ENCODE measurements at places on chromosomes 1 and 21.

DNA sequence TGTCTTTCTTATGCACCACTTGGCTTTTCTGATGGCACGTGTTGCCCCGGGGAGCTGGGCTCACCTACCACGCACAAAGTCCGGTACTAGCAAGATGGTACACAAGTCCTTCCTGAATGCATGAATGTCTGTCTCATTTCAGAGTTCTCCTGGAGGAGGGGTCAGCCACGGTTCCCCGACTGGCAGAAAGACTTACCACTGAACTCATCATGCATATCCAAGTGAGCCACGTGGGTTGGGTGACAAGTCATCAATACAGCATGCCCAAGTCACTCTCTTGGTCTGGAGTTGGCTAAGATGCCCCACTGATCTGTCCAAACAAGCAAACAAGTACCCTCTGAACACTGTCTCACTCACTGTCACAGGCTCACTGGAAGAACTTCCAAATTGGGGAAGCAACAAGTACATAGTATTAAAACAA is 28.6 kb upstream of the MX1 start:
- DNase-seq, result no peak

DNA sequence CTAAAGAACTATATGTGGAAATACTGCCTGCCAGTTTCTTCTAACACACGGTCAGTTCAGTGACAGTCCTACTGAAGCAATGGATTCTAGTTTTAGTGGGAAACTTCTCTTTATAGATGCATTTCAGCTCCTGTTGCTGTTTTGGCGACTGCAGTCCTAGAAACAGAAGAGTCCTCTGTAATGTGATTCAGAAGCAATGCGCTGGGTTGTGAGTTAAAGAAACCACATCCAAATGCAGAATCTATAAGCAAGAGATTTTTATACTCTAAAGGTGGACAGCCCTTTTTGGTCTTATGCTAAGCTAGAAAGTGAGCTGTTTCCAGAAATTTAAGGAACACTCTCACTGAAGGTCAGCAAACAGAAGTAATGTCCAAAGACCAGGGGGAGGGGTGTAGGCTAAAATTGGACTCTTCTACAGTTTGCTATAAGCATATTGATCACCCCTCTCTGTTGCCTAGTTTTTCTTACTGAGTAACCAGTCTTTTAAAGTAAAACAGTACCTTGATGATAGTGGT is 30.8 kb downstream of the DUSP10 start:
- no peak for DNase-seq

DNA sequence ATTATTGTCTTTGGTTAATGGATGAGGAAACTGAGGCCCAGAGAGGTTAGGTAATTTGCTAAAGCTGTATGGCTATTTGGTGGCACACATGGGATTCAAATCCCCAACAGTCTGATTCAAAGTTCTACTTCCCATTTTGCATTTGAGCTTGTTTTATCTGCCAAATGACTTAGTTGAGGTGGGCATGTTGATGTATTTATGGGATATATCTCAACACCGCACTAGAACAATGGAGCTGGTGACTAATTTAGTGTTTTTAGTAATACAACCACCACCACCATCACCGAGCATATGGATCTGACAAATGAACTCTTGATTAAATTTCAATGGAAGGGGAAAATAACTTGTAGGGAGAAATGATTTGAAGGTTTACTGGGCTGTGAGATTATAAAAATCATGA is 26.8 kb downstream of the THEM4 start:
- no peak for DNase-seq

DNA sequence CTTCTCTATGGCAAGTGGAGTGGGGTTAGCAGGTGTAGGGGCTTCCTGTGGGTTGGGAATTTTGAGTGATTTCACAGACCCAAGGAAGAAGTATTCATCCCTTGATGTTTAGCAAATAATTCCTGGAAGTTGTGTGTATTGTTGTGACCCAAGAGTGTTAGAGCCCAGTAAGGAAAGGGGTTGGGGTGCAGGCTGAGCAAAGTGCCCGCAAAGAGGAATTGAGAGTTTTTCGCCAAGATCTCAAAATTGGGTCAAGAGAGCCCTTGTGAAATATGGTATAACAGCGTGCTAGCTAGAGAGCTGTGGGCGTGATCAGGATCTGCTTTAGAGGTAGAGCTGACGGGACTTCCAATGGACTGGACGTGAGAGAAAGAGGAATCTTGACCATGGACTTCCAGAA is 73.0 kb upstream of the LAPTM5 start:
- DNase-seq, result no peak

GRCh38 chr1:210373628-210373877 is 44.9 kb downstream of the HHAT start:
- no peak for DNase-seq

GRCh38 chr1:5151511-5151910 is 497.1 kb downstream of the AJAP1 start:
- DNase-seq, result no peak

DNA sequence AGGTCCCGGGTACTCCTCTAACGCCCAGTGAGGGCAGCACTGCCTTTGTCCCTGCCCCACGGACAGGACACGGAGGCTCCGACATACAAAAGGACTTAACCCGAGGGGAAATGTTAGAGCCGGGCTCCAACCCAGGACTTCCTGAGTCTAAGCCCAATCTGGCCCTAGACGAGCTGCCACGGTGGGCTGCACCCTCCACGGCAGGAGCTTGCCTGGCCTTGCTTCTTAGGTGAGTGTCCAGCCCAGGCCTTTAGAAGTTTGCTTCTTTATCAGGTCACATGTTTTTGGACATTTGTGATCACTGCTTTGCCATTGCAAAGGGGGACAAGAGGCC is 11.0 kb upstream of the TMEM200B start:
- DNase-seq, result no peak

- no peak for DNase-seq
Observed at GRCh38 chr21:43295066-43295958, 126.5 kb downstream of the CRYAA start.

GRCh38 chr1:54818461-54819194 is 17.5 kb upstream of the TTC22 start:
- no peak for DNase-seq

DNA sequence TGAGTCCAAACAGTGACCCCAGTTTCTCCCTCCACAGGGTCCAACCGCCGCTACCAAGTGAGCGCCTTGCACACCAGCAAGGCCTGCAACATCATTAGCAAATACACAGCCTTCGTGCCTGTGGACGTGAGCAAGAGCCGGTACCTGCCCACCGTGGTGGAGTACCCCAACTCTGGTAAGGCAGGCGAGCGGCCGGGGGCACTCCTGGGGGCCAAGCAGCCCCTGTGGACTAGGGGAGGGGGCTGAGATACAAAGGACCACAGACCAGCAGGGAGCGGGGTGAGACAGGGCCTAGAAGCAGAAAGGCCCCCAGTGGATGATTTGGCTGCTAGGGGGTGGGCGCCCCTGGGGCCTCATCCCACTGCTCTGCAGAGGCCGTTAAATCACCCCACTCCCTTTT is 54.7 kb downstream of the VWA5B1 start:
- no peak for DNase-seq

- DNase-seq, result no peak
Observed at GRCh38 chr1:240465531-240465940, 146.4 kb downstream of the GREM2 start.

GRCh38 chr1:110633646-110634030 is 27.5 kb upstream of the KCNA2 start:
- no peak for DNase-seq

DNA sequence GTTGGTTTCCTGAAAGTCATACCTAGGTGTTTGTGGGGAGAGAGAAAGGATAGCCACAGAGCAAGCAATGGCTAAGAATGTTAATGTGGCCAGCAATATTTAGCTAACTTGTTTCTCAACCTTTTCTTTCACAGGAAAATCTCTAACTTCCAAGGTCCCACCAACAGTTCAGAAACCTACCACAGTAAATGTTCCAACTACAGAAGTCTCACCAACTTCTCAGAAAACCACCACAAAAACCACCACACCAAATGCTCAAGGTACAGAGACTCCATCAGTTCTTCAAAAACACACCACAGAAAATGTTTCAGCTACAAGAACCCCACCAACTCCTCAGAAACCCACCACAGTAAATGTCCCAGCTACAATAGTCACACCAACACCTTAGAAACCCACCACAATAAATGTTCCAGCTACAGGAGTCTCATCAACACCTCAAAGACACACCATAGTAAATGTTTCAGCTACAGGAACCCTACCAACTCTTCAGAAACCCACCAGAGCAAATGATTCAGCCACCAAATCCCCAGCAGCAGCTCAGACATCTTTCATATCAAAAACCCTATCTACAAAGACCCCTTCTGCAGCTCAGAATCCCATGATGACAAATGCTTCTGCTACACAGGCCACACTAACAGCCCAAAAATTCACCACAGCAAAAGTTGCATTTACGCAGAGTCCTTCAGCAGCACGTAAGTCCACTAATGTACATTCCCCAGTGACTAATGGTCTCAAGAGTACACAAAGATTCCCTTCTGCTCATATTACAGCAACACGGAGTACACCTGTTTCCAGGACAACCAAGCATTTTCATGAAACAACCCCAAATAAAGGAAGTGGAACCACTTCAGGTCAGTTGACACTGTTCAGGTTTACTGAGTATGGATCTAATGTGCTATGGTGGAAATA is 15.3 kb downstream of the CD55 start:
- no peak for DNase-seq

- peak; percentile 78 for DNase-seq
Observed at GRCh38 chr1:202160377-202160940, at the start of gene PTPN7. Gene PTPN7, minus strand, starts transcription at chr1:202160602. Its CDS starts 1,200 bp downstream, at chr1:202159402.

- peak; percentile 72 for DNase-seq
Observed at GRCh38 chr1:110630839-110631663, 24.9 kb upstream of the KCNA2 start.

DNA sequence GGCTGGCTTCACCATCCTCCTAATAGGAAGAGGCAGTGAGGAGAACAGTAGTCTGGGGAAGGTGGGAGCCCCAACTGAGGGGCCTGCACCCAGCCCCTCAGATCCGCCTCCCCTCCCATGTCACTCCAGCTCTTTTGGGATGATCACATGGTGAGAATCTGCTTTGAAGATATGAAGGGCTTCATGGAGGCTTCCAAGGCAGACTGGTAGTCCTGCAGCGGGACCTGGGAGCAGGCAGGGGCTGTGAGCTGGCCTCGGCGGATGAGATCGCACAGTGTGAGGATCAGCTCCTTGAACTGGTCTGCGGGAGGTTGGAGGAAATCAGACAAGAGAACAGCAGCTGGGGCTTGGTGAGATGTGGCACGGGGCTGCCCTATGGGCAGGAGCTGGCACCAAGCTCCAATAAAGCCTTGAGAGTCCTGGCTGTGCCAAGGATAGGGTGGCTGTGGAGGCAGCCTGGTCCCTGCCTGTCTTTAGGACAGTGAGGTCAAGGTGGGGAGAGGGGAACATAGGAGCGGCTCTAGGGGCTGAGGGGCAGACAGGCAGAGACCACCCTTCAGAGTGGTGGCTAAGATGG is 12.3 kb upstream of the SRSF4 start:
- DNase-seq, result no peak

DNA sequence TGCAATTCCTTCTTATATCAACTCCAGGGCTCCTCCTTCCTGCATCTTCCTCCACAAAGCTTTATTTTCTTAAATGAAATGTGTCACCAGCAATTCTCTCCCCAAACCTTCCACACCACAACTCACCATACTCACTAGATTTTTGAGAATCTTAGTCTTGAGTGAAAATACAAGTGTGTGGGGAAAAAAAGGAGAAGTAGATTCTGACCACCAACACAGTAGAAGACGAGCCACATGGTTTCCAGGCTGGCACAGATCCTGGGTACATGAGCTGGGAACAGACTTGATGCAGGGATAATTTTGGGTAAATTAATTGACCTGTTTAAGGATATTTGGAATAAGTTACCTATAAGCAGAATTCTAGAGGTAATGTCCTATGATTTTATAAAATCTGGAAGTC is 72.8 kb upstream of the KCNJ15 start:
- no peak for DNase-seq

DNA sequence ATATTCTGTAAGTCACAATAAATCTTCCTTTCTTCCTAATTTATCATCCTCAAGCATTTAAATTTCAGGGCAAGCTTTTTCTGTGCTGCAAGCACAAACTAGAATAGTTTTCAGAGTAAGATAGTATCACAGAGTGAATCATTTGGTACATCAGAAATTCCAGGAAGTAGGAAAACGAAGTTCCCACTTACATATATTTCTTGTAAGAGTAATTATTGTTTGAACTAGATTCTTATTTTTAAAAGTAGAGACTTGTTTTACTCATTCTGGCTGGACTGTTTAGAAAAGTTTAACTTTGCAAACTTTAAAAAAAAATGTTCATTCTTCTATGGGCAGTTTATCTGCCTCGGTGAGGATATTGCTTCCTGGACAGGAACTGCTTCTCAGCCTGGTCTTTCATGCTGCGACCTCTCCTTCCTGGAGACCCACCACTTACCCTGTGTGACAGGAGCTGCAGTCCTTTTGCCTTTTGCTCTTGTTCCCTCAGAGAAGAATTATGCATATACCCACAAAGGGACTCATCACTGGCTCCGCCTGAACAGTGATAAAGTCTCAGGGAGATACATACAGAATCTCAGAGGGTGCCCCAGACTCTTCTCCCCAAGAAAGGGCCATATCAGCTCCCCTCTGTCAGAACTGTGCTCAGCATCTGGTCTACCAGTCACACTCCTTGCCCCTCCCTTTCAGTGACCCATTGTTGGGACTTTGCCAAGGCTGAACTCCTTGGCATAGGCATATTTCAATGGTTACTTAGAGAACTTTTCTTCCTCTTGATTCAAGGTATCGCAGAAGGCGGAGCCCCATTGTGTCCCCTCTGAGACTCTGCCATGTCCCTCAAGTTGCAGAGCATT is 102.7 kb upstream of the CD55 start:
- no peak for DNase-seq

DNA sequence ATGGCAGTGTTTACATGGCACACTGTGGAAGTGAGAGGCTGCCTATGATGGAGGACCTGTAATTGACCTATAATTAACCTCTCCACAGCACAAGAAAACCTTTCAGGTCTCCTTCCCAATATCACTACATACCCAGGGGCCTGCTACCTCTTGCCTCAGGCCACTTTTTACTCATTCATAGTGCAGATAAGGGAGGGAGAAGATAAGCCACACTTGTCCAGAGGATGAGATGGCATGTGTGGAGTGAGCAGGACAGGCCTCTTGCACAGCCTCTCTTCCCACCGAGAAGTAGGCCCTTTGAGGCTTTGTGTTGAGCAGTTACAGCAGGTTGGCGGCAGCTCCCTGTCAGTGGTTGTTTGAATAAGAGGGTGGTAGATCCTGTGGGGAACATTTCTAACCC is 31.1 kb upstream of the IKBKE start:
- no peak for DNase-seq

DNA sequence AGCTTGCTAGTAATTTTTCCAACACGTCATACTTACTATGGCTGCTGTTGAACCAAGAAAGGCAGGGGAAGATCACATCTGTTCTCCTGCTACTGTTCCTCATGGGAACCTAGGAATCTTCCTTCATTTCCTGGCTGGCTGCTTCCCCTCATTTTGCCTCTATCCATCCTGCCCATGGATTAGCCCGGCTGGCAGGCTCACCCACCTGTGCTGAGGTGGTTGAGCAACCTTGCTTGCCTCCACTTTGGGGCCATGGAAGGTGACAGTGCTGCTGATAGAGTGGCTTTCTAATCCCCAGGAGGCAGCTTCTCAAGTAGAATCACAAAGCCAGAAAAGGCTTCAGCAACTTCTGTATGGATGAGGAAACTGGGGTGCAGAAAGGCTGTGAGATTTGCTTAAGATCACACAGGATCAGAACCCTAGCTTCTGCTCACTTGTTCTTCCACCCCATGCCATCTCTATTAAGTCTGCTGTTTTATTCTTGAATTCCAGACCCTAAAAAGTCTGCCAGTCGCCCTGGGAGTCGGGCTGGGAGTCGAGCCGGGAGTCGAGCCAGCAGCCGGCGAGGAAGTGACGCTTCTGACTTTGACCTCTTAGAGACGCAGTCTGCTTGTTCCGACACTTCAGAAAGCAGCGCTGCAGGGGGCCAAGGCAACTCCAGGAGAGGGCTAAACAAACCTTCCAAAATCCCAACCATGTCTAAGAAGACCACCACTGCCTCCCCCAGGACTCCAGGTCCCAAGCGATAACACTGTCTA is 6.2 kb upstream of the BMP8A start:
- no peak for DNase-seq

Measured in stimulated activated CD8-positive, alpha-beta memory T cell treated with anti-CD3 and anti-CD28 coated beads, Interleukin-15, amount 100 ng/mL, for 1 hour (primary cell).